NCI-H524 treated with DMSO at 0.1 percent for 48 hours (cell line): ENCODE measurements at places on chromosomes 1 and 21.

GRCh38 chr21:43290421-43291346 lies 121.9 kb downstream of the CRYAA start:
- DNase-seq = peak; percentile 79

DNA sequence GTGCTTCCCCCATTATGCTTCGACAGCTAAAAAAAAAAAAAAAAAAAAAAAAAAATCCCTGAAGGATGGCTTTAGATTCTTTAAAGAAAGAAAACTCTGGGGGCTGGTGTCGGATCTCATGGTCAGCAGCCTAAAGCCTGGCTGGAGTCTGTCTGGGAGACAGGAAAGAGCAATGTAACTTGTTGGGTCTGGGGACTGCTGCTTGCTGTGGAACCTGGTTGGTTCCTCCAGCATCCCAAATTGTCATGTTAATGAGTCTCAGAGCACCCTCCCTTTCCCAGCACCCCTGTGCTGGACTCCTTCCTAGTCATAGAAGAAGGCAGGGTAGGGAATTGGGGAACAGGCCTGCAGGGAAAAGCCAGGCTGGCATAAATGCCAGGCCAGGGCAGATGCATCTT lies 3.0 kb downstream of the KCNC4 start:
- no peak for DNase-seq

- DNase-seq = no peak
Measured at GRCh38 chr1:178539291-178539690, 26.4 kb downstream of the TEX35 start.

GRCh38 chr21:37208056-37208721 lies 58.9 kb downstream of the VPS26C start:
- no peak for DNase-seq

DNA sequence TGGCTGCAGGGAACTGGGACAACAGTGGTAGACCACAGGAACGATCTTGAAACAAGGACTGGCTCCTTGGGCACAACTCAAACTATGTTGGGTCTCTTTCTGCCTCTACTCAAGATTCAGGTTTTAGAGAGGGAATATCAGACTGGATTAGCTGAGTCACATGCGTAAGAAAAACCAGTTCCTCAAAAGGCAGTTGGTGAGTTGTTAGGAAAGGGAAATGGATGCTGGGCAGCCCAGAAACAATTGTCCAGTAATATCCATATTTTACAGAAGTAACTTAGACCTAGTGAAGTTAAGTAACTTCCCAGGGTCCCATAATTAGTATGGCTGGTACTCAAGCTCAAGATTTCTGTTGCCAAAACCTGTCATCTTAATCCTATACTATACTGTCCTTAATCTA lies 27.0 kb upstream of the TMEM39B start:
- no peak for DNase-seq

DNA sequence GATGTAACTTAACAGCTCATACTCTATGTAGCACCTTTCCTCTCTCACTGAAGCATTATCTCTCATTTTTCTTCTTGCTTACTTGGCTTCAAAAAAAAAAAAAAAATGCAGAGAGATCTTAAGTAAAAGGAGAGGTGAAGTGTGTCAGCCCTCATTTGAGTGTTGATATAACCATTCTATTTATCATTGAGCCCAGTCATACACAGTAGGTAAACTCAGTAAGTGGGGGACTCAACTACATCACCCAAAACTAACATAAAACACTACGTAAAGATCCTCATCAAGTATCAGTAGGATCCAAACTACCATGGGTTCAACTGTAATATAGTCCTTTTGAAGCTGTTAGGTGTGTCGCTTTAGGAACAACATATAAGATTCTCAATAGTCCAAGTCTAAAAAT lies 8.2 kb downstream of the PNRC2 start:
- DNase-seq = no peak

GRCh38 chr1:229390130-229390529 lies 43.8 kb downstream of the ACTA1 start:
- DNase-seq = no peak

DNA sequence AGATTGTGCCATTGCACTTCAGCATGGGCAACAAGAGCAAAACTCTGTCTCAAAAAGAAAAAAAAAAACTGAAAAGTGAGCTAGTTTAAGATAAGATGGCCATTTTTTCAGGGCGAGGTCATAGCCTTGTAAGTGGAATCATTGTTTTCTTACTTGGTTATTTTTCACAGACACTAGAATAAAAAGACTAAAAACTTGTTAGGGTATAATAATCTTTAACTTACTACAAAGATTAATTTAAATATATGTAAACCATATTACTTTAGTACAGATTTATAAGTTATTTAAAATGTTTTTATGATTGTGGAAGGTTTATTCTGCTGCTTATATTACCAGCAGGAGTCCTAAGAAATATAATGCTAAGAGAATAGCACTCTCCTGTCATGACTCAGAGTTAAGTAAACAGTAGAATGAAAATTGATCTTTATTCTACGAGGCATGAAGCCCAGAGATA lies 23.5 kb downstream of the ANGPTL1 start:
- DNase-seq = no peak

DNA sequence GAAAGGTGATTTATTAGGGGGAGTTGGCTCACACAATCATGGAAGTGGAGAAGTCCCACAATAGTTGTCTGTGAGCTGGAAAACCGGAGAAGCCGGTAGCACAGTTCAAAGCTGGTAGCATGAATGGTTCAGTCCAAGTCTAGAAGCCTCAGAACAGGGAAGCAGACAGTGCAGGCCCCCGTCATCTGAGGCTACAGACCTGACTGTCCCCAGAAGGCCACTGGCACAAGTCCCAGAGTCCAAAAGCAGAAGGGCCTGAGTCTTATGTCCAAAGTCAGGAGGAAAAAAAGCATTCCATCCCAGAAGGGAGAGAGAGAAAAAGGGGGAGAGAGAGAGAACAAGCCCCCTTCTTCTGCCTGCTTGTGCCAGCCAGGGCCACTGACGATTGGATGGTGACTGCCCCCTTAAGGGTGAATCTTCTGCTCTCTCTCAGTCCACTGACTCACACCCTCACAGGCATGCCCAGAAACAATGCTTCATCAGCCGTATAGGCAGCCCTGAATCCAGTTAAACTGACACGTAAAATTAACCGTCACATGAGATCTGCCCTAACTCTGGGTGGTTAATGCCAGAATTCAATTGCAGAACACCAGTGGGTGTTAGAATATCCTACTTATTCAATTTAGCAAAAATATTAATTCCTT lies 49.3 kb upstream of the POU2F1 start:
- no peak for DNase-seq

GRCh38 chr1:183222909-183223308 lies 36.8 kb downstream of the LAMC2 start:
- no peak for DNase-seq

- no peak for DNase-seq
Measured at GRCh38 chr1:2046174-2046917, 3.9 kb upstream of the PRKCZ start.

GRCh38 chr1:84069236-84069845 lies 70.4 kb upstream of the TTLL7 start:
- no peak for DNase-seq

- DNase-seq = no peak
Measured at GRCh38 chr1:17409391-17409811, 30.1 kb downstream of the RCC2 start.

- no peak for DNase-seq
Measured at GRCh38 chr1:183374825-183375224, 43.4 kb downstream of the NMNAT2 start.

- peak; percentile 90 for DNase-seq
Measured at GRCh38 chr21:33025489-33026442, at the start of gene OLIG2. TSS of gene OLIG2 (plus strand) at chr21:33025935. CDS start at chr21:33026863, 928 bp downstream.

GRCh38 chr1:229572286-229572685 lies 13.8 kb upstream of the ABCB10 start:
- DNase-seq = no peak

GRCh38 chr1:183363972-183364371 lies 54.2 kb downstream of the NMNAT2 start:
- DNase-seq = no peak

GRCh38 chr1:55211863-55212262 lies 3.3 kb downstream of the USP24 start:
- no peak for DNase-seq

- DNase-seq = peak; percentile 10
Measured at GRCh38 chr1:199859491-199859933, 168.0 kb upstream of the NR5A2 start.

DNA sequence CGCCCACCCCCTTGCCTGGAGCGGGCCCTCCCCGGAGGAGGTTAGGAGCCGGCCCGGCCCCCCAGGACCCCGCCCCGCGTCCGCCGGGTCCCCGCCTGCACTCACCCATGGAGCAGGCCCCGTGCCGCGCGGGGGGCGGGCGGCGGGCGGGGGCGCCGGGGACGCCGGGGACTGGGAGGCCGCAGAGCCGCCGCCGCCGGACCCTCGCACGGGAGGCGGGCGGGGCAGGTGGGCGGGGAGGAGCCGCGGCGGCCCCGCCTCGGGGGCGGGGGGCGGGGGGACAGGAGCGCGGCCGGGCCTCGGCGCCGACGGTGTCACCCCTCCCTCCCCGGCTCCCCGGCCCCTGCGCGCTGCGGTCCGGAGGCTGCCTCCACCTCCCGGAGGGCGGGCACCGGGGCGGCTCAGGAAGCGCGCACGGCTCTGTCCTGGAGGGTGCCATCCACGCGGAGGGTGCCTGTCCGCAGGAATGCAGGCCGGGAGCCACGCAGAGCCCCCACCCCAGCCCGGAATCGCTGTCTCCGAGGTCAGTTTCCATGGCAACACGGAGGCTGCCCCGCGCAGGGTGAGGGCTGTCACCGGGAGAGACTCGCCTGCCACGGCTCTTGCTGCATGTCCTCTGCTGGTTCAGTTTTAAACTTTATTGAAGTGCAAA lies 5.9 kb upstream of the PLEKHG5 start:
- DNase-seq = no peak

DNA sequence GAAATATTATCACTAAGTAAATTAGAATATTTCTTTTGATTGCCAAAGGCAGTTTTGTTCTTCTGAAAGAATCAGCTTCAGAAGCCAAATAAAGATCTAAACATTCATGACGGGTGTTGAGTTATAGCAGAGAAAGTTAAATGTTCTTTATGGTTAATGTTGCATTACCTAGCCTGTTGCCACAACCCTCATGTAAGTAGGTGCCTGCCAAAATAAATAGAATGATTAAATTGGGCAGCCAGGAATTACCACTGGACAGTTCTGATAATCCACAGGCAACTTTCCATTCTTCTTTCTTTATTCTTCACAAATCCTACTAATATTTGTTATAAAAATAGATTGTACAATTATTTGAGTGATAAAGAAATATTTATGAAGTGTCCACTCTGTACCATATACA lies 217.9 kb upstream of the NRIP1 start:
- no peak for DNase-seq
